NCI-H2081 (cell line): ENCODE measurements at places on chromosomes 1 and 21.

DNA sequence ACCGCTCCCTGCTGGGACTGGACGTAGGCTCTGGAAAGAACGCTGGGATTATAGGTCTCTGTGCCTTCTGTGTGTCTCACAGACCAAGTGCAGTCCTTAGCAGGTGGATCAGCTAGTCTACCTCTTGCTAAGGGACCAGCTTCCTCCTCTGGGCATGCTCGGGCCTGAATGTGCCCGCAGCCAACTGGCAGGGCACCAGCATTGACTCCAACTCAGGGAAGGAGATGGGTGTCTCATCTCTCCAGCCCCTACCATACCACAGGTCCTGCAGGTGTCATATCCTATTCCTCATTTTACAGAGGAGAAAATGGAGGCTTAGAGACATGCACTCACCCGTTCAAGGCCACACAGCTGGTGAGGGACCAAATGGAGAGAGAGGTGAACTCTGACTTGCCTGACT lies 340.2 kb downstream of the PTPRU start:
- DNase-seq, result no peak

DNA sequence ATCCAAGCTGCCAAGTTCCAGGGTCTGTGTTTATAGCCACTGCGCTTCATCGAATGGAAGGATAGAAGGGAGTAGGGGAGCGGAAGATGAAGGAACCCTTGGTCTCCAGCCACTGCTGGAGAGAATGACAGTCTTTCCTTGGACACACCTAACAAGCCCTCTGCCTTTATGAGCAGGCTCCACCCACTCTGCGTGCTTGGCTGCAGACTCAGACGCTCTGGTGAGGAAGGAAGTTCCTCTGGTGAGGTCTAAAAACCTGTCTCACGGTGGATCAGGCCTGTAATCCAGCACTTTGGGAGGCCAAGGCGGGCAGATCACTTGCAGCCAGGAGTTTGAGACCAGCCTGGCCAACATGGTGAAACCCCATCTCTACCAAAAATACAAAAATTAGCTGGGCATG lies 55.4 kb downstream of the MATN1 start:
- no peak for DNase-seq

- no peak for DNase-seq
These were observed 3.5 kb downstream of the NRIP1 start for GRCh38 chr21:15061279-15061678.

GRCh38 chr1:106798991-106799390 lies 257.5 kb upstream of the PRMT6 start:
- DNase-seq, result no peak

GRCh38 chr1:2927393-2928360 lies 93.6 kb upstream of the ACTRT2 start:
- DNase-seq, result no peak

- DNase-seq, result peak; percentile 90
These were observed at the start of gene TSTD1 for GRCh38 chr1:161038523-161039153. Gene TSTD1, minus strand, starts transcription at chr1:161038964. Its CDS starts 75 bp downstream, at chr1:161038889.

DNA sequence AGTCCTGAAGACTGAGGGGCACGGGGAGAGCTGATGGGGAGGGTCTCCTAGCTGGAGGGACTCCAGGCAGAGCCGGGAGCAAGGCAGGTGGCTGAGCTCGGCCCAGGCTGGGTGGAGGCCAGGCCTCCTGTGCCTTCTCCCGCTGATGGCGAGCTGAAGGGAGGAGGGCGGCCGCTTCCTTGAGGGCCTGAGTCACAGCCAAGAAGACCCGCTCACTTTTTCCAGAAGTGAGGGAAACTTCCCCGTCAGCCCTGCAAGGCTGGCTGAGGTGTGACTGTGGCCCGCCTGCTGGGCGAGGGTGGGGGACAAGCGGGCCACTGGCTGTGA lies 1.7 kb upstream of the VWA1 start:
- DNase-seq, result no peak

DNA sequence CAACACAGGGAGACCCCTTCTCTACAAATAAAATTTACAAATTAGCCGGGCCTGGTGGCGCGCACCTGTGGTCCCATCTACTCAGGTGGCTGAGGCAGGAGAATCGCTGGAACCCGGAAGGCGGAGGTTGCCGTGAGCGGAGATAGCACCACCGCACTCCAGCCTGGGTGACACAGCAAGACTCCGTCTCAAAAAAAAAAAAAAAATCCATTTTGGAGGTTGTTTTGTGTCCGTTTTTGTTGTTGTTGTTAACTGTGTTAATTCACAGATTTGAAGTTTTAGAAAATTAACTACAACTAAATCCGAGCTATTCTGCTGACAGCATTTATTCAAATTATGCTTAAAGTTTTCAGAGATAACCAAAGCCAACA lies 618 bp downstream of the CLCC1 start:
- DNase-seq, result no peak

DNA sequence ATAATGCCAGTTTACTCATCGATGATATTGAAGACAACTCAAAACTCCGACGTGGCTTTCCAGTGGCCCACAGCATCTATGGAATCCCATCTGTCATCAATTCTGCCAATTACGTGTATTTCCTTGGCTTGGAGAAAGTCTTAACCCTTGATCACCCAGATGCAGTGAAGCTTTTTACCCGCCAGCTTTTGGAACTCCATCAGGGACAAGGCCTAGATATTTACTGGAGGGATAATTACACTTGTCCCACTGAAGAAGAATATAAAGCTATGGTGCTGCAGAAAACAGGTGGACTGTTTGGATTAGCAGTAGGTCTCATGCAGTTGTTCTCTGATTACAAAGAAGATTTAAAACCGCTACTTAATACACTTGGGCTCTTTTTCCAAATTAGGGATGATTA lies 13.7 kb downstream of the GGPS1 start:
- no peak for DNase-seq

GRCh38 chr1:24343412-24344089 lies 24.4 kb downstream of the GRHL3 start:
- DNase-seq, result no peak

DNA sequence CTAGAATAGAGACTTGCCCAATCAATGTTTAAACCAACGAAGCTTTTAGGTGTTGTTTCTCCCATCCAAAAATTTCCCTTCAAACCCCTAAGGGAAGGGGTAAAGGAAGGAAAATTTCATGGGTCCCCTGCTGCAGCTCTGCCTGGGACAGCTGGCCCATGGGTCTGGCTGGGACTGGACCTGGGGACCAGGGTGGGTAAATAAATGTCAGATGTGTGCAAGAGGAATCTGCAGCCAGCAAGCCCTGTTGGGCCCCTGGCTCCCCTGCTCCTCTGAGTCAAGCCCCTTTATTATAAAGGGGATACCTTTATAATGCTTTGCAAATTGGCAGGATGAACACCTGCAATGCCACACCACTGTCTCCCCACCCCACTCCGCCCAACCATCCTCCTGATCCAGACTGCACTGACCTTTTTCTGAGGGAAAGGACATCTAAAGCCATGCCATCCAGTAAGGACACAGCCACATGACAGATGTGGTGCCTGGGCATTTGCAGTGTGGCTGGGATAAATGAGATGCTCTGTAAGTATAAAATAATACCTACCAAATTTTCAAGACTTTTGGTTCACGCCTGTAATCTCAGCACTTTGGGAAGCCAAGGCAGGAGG lies 1.9 kb upstream of the TMEM125 start:
- no peak for DNase-seq

GRCh38 chr1:77300566-77300965 lies 18.7 kb downstream of the AK5 start:
- DNase-seq, result no peak

- DNase-seq, result no peak
These were observed 26.1 kb downstream of the NENF start for GRCh38 chr1:212458817-212459216.

DNA sequence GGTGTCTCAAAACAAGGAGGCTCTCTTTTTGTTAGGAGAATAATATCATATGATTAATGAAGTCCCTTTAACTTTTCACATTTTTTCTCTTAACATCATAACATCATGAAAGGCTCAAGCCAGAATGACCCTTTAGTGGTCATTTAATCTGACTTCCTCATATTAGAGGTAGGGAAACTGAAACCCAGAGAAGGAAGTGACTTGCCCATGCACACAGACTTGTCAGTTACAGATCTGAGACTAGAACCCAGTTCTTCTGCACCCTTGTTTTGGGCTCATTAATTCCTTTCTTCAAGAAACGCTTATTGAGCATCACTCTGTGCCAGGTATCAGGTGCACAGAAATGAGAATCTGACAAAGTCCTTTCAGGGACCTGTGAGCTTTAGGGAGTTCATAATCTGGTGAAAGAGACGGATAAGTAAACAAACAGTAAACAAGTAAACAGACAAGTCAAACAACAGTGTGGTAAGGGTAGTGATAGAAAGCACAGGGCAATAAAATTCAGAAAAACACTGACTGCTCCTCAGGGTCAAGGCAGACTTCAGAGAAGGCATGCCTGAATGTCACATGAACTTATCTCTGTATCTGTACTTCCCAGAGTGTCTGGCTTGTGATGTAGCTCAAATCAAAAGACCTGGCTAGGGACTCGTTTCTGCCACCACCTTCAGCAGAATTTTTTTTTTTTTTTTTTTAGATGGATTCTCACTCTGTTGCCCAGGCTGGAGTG lies 38.3 kb upstream of the OSBPL9 start:
- no peak for DNase-seq

DNA sequence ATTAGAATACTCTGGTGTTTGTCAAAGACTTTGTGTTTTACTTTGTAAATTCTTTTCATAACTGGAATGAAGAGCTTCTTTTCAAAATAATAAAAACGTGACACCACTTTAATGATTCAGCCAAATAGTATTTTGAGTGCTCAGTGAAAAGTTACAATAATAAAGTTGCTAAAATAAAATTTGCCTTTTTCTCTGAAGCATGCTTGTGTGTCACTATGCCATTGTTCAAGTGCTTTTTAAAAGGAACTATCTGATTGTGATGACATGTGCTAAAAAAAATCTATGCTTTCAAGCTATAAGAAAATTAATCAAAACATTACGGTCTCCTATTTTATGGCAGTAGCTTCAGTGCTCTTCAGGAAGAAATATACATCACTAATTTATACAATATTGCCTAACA lies 1290.5 kb upstream of the B3GALT2 start:
- DNase-seq, result no peak

- no peak for DNase-seq
These were observed 626.1 kb downstream of the PTPRC start for GRCh38 chr1:199264911-199265310.

- peak; percentile 2 for DNase-seq
These were observed 20.6 kb upstream of the TBX15 start for GRCh38 chr1:119008483-119009311.

GRCh38 chr1:8831340-8831739 lies 13.9 kb upstream of the RERE start:
- no peak for DNase-seq

- DNase-seq, result no peak
These were observed 6.9 kb downstream of the CATSPER4 start for GRCh38 chr1:26197301-26197700.

DNA sequence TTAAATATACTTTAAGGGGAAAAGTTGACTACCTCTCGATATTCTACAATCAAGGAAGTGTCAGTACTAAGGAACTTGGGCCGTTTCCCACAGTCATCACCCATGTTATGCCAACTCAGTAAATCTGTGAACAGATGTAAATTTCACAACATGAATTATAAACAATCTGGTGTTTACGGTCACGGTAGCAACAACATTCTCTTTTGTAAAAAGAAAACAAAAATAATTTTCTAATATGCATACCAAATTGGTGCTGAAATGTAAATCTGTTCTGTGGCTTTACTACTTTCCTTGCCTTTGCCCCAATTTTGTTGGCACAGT lies 1.2 kb downstream of the SH3GLB1 start:
- DNase-seq, result no peak

DNA sequence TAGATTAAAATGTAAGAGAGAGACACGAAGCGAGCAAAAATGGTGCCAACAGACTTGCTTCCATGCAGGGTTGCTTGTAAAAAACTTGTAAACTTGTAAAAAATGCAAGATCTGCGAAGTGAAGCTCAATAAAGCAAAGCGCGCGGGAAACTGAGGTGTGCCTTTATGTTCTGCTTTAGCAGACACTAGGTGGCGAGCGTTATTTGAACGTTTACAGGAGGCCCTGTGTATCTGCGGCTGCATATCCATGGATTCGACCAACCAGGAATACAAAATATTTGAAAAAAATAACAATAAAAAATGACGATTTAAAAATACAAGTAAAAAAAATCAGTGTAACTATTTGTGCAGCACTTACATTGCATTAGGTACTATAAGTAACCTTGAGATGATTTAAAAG lies 1.5 kb downstream of the UBE2G2 start:
- DNase-seq, result peak; percentile 45

DNA sequence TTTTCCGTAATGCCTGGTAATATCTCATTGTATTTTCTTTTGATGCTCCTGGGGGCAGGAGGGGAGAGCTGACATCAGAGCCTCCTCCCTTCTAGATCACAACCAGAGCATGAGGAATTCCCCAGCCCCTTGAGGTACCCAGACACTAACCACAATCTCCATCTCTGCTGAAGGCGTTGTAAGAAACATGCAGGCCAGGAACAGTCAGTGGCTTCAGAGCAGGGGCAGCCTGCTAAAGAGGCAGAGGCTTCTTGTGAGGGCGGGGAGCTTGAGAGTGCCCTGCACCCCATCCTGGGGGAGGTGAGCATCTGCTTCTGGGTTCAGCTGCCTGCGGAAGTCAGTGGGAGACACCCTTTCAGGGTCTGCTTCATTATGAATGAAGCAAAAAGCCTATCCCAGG lies 19.0 kb downstream of the MAPKAPK2 start:
- DNase-seq, result no peak

DNA sequence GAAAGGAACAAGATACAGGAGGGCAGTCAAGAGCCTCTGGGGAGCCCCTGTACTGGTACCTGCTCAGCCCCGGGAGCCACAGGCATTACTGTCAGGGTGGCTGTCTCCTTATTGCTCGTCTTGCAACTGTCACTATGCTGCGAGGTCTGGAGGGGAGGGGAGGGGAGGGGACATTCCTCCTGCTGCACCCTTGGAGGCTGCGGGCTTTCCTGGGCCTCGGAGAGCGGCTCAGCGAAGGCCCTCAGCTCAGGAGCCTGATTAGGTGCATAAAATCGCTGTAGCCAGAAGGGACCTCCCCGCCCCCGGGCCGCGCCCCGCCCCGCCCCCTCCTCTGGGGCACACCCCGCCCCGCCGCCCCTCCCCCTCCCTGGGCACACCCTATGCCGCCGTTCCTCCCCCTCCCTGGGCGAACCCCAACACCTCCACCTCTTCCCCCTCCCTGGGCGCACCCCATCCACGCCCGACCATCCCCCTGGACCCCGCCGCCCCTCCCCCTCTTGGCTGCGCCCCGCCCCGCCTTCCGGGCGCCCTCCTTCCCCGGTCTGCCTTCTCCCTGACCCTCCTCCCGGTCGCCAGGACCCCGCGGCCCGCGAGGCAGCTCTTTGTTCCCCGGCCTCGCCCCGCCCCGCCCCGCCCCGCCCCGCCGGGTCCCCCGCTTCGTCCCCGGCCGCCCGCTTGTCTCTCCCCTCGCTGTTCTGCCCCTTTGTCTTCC lies 35.5 kb downstream of the CACHD1 start:
- DNase-seq, result no peak

- no peak for DNase-seq
These were observed 142.9 kb upstream of the WNT4 start for GRCh38 chr1:22285549-22286396.
